ENCODE measurements at places on chromosomes 7 and 10.
A peak's percentile ranks its signal among the peaks of the same experiment; 100 is the strongest.

DNA sequence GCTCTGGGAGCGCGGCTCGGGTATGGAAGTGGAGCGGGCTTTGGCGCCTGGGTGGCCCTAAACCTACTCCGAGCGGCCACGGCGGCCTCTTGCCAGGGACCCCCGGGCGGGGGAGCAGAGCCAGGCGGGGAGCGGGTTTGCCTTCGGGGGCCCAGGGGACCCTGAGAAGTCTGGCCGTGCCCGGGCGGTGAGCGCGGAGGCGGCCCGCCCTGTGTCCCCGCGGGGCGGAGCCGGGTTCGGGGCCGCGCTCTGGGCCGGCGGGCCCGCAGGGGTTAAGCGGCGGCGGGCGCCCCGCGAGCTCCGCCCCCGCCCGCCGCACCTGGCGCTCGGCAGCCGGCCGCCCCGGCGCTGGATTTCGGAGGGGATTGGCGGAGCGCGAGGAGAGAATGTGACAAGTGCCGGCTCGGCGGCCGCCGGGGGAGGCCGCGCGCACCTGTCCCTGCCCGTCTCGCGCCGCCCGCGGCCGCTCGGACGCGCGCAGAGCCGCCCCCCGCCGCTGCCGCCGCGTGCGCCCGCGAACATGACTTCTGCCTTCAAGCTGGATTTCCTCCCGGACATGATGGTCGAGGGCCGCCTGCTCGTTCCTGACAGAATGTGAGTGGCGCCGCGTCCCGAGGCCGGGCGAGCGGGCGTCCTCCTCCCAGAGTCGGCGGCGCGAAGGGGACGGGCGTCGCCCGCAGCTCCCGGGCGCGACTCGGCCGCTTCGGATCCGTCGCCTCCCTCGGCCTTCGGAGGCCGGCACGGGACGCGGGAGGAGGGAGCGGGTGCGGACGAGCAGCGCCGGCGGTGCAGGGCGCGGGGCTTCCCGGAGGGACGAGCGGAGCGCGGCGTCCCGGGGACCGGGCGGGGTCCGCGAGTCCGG lies at the start of gene CELF2:
TSS of gene CELF2 (plus strand) at position 303 of the 862 bp plus-strand sequence. CDS start at position 521, 218 bp downstream.
- DNase-seq = peak; percentile 34

DNA sequence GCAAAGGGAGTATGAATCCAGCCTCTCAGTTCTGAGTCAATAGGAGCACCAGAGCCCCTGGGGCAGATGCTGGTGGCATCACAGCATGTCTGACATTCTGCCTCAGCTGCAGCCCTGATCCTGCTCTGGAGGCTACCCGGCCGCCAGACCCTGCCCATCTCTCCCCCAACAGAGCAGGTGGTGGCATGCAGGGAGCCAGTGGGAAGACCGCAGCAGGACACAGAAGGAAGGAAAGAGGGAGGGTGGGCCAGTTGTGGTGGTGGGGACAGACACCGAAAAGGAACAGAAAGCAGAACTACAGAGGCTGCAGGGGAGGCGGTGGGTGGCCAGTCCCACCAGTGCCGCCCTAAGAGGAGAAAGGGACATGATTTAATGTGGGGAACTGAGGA lies 35.3 kb downstream of the BLNK start:
- no peak for DNase-seq

DNA sequence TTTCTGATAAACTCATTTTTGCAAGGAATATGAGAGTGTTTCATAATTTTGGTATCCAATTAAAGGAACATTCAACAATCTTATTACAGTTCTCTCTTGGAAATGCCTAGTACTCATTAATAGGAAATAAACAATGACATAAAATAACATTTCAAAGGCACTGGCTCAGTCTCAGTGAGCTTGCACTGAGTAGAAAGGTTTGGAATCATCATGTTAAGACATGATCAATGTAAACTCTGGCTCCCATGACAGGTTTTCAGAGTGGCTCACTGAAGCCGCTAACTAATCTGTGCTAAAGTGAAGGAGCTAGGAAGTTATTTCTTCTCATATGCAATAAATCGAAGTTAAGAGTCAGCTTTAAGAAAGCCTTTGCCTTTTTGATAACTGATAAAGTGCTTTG lies 203.3 kb upstream of the HGF start:
- no peak for DNase-seq

GRCh38 chr10:15348579-15348978 lies 22.5 kb downstream of the FAM171A1 start:
- no peak for DNase-seq

DNA sequence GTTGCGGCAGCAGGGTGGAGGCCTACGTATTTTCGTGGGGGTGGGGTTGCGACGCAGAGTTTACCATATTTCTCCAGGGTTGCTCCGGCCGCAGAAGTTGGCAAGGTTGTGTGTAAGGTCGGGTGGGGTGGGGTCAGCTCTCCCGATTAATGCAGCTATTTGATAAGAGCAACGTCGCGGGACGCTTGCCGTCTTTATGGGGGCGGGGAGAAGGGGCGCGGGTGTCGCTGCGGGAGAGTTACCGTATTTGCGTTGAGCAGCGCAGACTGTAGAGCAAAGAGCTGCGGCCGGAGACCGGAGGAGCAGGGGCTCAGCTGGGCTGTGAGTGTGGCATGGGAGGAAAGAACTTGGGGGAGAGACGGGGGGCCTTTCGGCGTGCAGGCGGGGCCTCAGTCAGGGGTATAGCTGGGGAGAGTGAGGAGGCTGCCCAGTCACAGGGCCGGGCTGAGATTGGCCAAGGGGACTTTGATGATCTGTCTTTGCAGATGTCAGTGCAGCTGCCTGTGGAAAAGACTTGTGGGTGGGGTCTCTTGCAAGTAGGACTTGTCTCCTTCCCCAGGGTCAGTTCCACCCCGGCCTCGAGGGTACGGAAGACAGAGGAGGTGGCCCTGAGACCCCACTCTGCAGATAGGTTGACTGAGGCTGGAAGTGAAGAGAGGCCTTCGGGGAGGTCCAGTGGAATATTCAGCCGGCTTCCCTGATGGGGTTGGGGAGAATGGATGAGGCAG lies 26.6 kb downstream of the ZNF775 start:
- DNase-seq = no peak

- no peak for DNase-seq
Observed at GRCh38 chr10:124693801-124694416, 50.3 kb downstream of the FAM53B start.

- DNase-seq = no peak
Observed at GRCh38 chr7:114832906-114833595, 88.8 kb upstream of the MDFIC start.

GRCh38 chr10:97117372-97117771 lies 68.4 kb downstream of the SLIT1 start:
- DNase-seq = no peak

- no peak for DNase-seq
Observed at GRCh38 chr7:158698657-158699195, 5.9 kb downstream of the NCAPG2 start.

DNA sequence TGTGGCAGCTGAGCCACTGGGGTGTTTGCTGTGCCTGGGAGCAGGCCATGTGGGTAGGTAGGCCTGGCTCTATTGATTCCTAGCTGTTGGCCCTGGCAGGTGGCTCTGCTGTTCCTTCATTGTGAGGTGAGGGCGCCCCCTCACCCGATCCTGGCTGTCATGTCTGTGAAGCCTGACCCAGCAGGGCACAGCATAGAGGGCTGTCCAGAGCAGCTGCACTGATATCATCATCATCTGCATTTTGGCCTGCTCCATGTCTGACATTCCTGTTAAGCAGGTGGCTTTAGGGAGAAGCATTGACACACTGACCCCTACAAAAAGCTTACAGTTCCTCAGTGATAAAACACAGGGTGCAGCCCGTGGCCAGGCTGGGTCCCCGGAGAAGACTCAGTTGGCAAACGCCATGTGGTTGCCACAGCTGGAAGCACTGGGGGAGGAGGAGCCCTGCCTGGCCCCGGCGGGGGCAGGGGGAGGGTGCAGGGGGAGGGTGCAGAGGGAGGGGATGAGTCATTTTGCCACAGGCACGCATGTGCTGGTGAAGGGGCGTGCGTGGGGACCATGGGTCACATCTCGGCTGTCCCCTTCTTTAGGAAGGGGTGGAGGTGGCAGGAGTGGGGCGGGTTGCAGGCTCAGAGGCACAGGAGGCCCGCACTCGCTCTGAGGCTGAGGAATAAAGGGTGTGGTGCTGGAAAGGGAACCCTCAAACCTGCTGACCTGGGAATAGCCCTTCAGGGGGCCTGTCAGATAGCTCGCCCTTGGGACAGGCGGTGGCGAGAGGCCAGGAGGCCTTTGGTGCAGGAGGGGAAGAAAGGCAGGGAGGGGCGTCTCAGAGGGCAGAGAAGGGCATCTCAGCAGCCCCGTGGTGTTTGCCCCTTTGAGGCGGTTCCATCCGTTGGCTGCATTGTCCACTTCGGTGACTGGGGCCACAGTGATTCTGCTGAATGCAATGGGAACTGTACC lies 31.6 kb downstream of the IKZF1 start:
- peak; percentile 61 for DNase-seq

DNA sequence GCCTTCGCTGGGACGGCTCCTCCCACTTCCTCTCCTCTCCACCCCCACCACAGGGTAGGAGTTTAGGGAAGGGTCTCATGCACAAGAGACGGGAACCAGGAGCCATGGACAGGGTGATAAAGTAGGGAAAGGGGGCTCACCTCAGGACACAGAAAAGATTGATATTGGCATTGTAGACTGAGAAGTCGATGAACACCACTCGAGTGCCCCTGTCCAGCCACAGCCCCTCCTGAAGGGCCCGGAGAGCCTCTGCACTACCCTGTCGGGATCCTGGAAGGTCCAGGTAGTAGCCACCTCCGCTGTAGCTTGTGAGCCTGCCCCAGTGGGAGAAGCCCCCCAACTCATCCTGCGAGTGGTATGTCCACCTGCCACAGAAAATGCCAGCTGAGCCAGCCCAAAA lies 10.8 kb upstream of the BLOC1S2 start:
- no peak for DNase-seq

DNA sequence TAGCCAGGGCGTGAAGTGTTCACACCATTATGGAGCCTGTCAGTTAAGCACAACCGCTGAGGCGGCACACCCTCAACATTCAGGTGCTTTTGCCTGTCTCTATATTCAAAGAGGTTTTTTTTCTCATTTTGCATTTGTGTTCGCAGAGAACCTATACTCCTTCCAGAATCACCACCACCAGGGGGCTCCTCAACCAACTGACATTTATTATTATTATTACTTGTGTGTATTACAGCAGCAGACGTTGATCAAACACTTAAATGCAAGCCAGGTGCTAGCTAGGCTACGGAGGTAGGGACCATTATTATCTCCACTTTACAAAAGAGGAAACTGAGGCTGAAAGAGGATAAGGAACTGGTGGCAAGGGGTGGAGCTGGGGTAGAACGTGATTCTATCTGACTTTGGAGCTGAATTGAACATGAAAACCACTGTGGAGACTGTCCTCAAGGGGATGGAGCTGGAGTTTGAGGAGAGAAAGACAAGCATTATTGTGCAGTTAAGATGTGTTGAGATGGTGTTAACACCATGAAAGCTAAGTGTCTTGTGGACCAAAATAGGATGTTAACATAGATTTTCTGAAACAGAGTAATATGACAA lies 133.8 kb upstream of the PLXNA4 start:
- no peak for DNase-seq

DNA sequence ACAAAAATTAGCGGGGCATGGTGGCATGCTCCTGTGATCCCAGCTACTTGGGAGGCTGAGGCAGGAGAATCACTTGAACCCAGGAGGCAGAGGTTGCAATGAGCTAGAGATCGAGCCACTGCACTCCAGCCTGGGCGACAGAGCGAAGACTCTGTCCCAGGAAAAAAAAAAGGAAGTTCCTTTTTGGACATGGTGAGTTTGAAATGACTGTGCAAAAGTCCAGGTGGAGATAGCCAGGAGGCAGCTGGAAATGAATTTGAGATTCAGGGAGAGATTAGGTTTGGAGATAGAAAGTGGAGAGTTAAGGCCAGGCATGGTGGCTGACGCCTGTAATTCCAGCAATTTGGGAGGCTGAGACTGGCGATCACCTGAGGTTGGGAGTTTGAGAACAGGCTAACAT lies 139.1 kb downstream of the MARCHF5 start:
- DNase-seq = no peak

DNA sequence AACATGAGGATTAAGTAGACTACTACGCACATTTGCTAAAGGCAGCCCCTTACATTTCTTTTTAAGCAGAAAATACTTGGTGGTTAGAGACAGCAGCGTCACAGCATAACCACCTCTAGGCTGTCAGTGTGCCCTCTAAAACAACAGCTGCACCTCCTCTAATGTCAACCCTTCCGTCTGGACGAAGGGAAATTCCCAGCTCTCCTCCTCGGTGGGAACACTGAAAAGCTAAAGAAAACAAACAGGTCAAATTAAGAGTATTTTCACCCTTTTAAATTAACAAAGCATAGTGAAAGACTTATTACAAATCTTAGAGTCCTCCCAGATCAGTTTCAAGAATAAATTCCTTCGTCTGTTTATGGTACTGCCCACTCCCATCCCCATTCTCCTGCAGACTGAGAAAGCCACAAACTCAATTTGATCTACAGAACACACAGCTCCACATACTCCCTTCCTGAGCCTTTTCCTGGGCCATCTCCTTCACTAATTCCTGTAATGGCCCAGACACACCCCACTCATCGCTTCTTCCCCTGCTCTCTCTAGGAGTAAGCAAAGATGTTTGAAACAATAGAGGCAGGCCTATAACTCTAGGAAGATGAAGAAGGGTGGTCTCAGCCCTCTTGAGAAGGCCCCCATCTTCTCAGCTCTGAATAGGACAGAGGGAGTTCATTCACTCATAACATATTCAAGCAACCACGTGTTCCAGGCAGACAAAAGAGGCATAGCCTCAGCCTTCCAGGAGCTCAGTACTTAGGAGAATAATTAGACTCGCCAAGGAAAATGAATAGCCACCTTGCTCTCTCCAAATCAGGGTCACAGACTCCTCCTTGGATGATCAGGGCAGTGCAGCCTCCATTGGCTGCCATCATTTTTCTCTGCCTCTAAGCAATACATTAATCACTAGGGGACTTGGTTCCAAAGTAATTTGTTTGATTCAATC lies 47.5 kb upstream of the HNRNPH3 start:
- DNase-seq = no peak

GRCh38 chr7:1883031-1883761 lies 213.1 kb downstream of the ELFN1 start:
- peak; percentile 17 for DNase-seq

- DNase-seq = peak; percentile 24
Observed at GRCh38 chr7:106057962-106058927, 53.9 kb downstream of the SYPL1 start.

- DNase-seq = no peak
Observed at GRCh38 chr10:27771231-27771630, 25.6 kb upstream of the MKX start.

DNA sequence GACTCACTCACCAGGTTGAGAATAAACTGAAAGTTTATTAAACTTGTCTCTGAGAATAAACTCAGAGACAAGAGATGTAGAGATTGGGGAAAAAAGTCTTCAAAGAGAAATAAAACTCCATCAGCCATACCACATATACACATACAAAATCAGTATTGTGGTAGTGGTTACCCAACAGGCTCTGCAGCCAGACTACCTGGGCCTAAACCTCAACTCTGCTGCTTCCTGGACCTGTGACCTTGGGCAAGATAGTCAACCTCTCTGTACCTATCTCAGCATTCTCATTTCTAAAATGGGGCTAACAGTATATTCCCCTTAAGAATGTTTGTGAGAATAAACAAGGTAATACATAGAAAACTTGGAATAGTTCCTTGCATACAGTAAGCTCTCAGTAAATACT lies 15.3 kb downstream of the TPK1 start:
- no peak for DNase-seq

Measured in T-helper 1 cell (primary cell).